Central memory CD4-positive, alpha-beta T cell (primary cell): ENCODE measurements at places on chromosomes 4 and X.

DNA sequence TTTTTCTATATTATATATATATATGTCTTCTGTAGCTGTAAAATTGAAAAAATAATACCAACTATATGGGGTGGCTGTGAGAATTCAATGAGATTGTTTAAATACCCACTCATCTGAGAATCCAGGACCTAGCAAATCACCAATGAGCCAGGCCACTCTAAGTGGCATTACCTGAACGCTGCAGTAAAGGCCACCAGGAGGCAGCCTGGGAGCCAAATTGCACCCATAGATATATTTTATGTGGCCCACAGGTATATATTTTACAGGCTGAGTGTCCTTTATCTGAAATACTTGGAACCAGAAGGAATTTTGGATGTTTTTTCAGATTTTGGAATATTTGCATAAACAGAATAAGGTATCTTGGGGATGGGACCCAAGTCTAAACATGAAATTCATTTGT lies 58.2 kb upstream of the C4orf50 start:
- no peak for DNase-seq

DNA sequence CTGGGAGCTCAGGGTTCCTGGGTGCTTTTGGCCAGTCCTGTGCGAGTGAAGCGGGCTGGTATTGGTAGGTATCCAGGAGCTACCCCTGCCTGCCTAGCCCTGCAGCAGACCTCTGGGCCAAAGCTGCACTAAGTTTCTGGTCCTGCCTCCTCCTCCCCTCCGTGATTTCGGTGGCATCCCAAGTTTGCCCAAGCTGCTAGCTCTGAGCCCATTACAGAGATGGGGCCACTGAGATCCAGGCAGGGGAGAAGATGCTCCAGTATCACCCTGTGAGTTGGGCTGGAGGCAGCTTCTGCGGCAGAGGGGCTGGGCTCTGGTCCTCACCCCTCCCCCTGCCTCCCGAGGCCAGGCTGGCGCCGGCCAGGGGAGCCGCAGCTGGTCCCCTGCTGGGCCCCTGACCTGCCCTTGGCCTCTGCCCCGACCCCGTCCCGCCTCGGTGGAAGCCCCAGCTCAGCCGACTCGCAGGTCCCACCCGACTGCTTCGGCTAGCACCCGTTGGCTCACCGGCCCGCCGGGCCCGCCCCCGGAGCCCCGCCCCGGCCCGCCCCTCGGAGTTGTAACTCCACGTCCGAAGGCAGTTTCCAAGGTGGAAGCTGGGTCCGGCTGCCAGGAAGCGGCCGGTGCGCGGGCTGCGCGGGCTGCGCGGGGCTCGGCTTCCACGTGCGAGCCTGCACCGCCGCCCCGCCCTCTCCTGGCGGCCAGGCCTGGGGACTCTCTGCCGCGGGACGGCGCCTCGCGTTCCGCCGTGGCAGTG lies at the start of gene DUSP9:
TSS of gene DUSP9 (plus strand) at position 584 of the 754 bp plus-strand sequence. CDS start 751 bp downstream, outside the sequence.
- DNase-seq = no peak

- DNase-seq = no peak
These were observed 126.4 kb downstream of the KDR start for GRCh38 chr4:54999003-54999402.

- DNase-seq = no peak
These were observed 38.9 kb downstream of the ELOVL6 start for GRCh38 chr4:110159541-110159940.

DNA sequence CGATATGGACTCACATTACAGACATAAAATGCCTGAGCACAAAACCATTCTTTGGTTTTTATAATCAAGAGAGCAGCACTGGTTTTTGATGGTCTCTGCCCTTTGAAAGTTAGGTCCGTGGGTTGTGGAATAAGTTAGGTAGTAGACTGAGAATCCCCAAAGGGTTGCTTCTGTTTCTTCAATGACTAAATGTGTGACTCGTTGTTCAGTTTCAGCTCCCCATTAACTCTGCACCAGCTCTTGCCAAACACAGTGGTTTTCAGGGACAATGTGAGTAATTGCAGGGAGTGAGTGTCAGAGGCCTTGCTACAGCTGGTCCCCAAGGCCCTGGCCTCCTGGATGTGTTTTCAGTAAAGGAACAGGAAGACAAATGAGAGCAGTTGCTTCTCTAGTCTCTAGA lies 24.8 kb downstream of the SMIM20 start:
- no peak for DNase-seq

GRCh38 chr4:167838686-167839085 lies 253.7 kb upstream of the ANXA10 start:
- DNase-seq = no peak

GRCh38 chr4:8706216-8707044 lies 113.9 kb downstream of the CPZ start:
- DNase-seq = no peak

DNA sequence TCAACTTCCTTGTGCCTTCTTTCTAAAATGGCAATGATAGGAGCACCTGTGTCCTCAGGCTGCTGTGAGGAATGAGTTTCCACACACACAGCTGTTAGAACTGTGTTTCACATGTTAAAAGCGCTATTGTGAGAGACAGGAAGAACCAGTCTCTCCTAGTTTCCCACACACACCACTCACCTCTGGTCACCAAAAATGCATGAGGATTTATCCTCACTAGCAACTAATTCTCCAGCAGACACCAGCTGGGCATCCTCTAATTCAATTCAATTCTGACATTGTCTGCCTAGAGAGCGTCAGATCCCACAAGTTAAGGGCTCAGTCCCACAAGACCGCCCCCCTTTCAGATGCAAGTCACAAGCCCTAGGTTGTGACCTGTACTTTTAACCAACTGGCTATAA lies 29.0 kb upstream of the SLC2A9 start:
- no peak for DNase-seq

- no peak for DNase-seq
These were observed 30.7 kb downstream of the SRPX2 start for GRCh38 chrX:100674705-100675104.

GRCh38 chr4:79862821-79863220 lies 210.2 kb downstream of the ANTXR2 start:
- no peak for DNase-seq

GRCh38 chrX:149469406-149469805 lies 35.7 kb downstream of the IDS start:
- no peak for DNase-seq

DNA sequence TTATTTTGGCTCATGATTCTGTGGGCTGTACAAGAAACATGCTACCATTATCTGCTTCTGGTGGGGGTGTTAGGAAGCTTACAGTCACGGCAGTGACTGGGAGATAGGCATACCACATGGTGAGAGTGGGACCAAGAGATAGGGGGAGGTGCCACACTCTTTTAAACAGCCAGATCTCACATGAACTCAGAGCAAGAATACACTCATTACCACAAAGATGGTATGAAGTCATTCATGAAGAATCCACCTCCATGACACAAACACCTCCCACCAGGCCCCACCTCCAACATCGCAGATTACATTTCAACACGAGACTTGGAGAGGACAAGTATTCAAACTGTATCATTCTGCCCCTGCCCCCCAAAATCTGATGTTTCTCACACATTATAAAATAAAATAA lies 2396.7 kb downstream of the PCDH7 start:
- DNase-seq = no peak

- DNase-seq = no peak
These were observed 1411.1 kb upstream of the PCDH7 start for GRCh38 chr4:29309050-29309449.

DNA sequence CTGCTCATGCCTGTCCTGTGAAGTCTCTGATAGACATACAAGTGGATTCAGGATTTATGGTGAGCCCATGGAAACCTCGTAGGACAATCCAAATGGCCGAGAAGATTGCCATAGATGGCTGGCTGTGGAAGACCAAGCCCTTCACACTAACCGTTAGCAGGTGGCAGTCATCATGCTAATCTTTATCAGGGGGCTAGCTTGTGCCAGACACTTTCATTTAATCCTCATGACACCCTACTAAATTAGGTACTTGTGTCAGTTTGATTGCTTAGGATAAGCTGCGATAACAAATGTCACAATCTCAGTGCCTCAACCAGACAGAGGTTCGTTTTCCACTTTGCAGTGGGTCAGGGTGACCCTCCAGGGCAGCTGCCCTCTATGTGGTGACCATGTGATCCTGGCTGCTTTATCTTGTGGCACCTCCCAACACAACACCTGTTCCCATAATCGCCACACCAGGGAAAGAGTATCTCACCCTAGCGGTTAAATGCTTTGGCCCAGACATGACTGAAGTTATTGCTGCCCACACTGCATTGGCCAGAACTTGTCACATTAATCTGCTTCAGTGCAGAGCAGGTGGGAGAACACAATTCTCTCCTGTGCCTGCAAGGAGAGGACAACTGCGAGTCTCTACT lies 60.8 kb downstream of the REPS2 start:
- no peak for DNase-seq

GRCh38 chr4:61004651-61005170 lies 195.4 kb upstream of the ADGRL3 start:
- no peak for DNase-seq

- DNase-seq = no peak
These were observed 594.9 kb downstream of the KCTD8 start for GRCh38 chr4:43853565-43854264.

DNA sequence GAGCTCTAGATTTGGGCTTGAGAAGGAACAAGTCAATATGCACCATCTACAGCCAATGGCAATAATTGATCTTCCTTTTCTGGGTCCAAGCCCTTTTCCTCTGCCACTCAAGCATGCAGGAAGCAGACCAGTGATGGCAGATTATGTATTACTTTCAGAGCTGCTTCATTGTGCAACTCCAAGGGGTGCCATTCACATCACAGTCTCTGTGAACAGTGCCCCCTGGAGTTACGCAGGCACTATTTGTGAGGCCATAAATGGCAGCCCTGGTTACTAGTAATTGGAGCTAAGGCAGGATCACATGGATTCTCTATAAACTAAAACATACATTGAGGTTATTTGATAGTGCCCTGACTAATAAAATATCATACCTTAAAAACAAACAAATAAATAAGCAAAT lies 313.4 kb upstream of the SLC7A11 start:
- DNase-seq = no peak

- DNase-seq = no peak
These were observed 958.0 kb downstream of the STPG2 start for GRCh38 chr4:97185233-97185632.

DNA sequence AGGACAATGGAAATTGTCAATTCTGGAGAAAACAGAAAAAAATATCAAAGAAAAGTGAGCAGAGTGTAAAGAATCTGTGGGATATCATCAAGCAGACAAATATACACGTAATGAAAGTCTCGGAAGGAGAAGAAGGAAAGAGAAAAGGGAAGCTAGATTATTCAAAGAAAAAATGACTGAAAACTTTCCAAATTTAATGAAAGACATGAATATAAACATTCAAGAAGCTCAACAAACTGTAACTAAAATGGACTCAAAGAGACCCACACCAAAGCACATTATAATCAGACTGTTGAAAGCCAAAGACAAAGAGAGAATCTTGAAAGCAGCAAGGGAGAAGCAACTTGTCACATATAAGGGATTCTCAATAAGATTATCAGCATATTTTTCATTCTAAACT lies 28.3 kb downstream of the PARM1 start:
- no peak for DNase-seq

GRCh38 chr4:112952313-112952700 lies 97.1 kb upstream of the ANK2 start:
- no peak for DNase-seq

- DNase-seq = no peak
These were observed 62.3 kb downstream of the KANTR start for GRCh38 chrX:53156207-53156596.

DNA sequence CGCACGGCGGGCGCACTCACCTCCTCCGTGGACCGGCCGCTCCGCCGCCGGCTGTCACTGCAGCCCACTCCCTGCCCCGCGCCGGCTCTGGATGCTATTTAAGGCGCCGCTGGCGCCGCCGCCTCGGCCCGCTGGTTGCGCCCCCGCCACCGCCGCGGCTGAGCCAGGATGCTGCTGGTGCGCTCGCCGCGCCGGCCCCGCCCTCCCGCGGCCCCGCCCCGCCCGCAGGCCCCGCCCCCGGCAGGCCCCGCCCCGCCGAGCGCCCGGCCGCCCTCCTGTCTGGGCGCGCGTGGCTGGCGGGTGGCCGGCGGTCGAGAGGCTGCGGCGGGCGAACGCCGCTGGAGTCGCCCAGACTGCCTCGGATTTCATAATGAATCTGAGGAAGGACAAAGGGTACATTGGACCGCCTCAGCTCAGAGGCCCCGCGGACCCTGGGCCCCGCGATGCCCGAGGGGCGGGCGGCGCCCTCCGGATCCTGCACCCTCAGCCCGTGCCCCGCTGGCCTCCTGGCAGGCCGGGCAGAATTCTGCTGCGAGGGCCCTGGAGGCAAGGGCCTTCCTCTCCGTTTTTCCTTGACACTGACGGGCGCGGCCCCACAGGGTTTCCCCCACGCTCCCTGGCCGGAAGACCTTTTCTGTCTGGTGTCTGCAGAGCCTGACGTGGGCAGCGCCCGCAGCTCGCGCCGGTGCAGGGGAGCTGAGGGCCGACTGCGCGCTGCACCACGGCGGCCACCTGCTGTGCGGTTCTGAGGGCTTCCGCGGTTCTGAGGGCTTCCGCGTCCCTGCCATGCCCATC lies at the start of gene ACSL1:
TSS of gene ACSL1 (minus strand) at position 73 of the 795 bp plus-strand sequence. CDS start 22,454 bp downstream, outside the sequence.
- DNase-seq = peak; percentile 70

GRCh38 chrX:47030339-47030738 lies 47.9 kb upstream of the RGN start:
- peak; percentile 3 for DNase-seq

DNA sequence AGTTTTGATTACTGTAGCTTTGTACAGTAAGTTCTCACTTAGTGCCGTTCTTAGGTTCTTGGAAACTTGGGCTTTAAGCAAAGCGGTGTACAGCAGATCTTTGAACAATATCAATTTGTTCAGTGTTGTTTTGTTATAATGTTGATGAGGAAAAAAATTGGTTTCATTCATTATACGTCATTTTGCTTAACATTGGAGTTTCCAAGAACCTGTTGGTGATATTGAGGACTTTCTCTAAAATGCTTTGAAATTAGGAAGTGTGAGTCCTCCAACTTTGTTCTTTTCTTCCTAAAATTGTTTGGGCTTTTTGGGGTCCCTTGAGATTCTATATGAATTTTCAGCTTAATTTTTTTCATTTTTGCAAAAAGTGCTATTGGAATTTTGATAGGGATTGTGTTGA lies 49.1 kb downstream of the STAG2 start:
- DNase-seq = no peak

DNA sequence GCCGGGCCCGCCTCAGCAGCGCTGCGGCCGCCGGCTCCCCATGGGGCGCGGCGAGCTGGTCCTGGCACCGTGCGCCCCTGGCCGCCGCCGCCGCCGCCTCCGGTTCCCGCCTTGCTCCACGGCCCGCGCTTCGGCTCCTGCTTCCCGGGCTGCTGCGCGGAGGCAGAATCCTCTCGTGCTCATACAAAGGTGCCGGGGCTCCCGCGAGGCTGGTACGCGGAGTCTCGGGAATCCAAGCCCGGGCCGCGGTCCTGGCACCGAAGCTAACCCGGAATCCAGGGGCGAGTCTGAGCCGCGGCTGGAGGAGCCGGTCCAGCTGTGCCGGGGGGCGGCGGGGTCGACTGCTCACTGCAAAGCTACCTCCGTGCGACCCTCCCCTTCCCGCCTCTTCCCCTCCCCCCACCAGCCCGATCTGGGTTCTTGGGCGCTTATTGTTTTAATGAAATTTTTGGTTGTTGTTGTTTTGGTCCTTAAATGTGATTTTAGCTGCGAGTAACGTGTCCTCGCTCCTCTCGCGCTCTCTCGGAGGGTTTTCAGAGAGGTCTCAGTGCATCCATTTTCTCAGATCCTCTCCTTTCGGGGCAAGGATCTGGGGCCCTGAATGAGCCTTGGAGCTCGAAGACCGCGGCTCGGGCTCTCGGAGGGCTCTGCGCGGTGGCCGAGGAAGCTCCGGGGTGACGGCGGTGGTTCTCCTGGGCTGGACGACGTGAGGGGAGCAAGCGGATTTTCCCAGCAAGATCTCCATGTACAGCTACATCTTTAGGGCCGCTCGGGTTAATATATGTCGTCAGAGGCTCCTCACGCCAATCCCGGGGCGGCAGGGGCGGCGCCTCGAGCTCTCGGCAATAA lies at the start of gene HAND2:
TSS of gene HAND2 (minus strand) at position 753 of the 849 bp plus-strand sequence. CDS start 940 bp downstream, outside the sequence.
- DNase-seq = no peak
